Pancreas (tissue), 10 donors: ENCODE measurements at places on chromosomes 3 and 15. TPM values are rescaled to one million over a fixed set of nuclear protein-coding genes. Genes with fewer than 3 reads are reported as not detected.

GRCh38 chr3:134998855-134999254, 203.8 kb downstream of the EPHB1 start:
- H3K4me1 ChIP-seq, result no peaks in the 10 kb centered on the region
- DNase-seq, result no peak
- H3K27me3 ChIP-seq, result no peaks in the 10 kb centered on the region
- H3K36me3 ChIP-seq, result no peaks in the 10 kb centered on the region

ASB14 gene
- not detected for total RNA-seq

ISLR gene
- 1.7 TPM for total RNA-seq

DNA sequence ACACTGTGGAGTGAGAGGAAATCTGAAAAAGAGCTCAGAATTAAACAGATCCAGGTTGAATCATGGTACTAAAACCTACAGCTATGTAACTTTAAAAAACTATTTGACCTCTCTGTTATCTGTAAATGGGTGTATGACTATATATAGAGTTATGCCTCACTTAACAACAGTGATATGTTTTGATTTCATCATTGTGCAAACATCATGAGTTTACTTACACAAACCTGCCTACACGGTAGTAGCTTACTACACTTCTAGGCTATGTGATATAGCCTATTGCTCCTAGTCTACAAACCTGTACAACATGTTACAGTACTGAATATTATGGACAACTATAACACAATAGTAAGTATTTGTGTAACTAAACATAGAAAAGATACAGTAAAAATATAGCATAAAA, 191.6 kb upstream of the MEIS2 start:
- no peaks in the 10 kb centered on the region for H3K27me3 ChIP-seq
- H3K27ac ChIP-seq, result no peak overlapping the region
- peaks cover 3% of the 10 kb centered on the region for H3K4me1 ChIP-seq
- H3K4me3 ChIP-seq, result no peak overlapping the region
- no peak for DNase-seq

- no peaks in the 10 kb centered on the region for H3K27me3 ChIP-seq
- H3K4me1 ChIP-seq, result no peaks in the 10 kb centered on the region
- no peak for DNase-seq
- no peaks in the 10 kb centered on the region for H3K36me3 ChIP-seq
Observed at GRCh38 chr3:7667774-7668173, 806.9 kb downstream of the GRM7 start.

- no peak overlapping the region for H3K27ac ChIP-seq
- no peak overlapping the region for H3K4me3 ChIP-seq
- no peak for DNase-seq
- no peaks in the 10 kb centered on the region for H3K27me3 ChIP-seq
- H3K36me3 ChIP-seq, result no peaks in the 10 kb centered on the region
Observed at GRCh38 chr15:67504796-67505195, 16.1 kb upstream of the C15orf61 start.
